Natural killer cell (primary cell): ENCODE measurements at places on chromosomes 16 and 17. TPM values are rescaled to one million over a fixed set of nuclear protein-coding genes. Genes with fewer than 3 reads are reported as not detected.

DNA sequence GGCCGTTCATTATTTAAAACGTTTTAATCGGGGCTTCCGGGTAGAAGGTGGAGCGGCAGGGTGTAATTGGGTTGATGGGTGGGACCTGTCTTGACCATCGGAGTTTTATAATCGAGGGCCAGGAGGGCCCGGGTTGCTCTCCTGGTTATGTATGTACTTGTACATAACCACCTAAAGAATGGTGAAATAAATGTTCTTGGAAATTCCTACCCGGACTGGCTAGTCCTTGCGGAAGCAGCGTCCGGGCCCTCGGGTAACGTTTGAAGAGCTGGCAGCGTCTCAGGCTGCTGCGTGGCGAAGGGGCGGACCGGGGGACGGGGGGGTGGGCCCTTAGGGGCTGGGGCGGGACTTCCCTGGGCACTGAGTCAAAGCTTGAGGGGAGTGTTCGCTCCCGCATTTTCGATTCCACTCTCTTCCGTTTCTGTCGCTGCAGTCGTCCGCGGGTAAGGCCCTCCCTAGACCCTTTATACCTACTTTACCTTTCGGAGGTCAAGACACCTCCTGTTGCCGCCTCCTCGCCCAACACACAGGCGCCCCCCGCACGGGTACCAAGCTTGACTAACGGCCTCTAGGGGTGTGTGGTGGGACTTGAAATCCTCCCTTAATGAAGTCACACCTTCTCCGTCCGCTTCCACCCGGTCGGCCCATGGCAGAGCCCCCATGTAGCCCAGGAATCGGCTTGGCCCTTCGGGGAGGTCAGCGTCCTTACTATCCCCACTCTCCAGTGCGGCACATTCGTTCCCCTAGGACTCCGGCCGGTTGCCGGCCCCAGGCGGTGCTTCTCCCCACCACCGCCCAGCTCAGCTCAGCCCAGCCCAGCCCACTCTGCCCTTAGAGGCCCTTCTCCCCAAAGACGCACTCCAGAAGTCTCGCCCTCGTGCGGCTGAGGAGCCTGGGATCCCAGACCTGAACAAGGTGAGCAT lies at the start of gene TMEM106A:
Gene TMEM106A (plus strand): TSS at position 396 of the 923 bp plus-strand sequence. CDS start 1,167 bp downstream, outside the sequence.
- DNase-seq, result peak; percentile 88

DNA sequence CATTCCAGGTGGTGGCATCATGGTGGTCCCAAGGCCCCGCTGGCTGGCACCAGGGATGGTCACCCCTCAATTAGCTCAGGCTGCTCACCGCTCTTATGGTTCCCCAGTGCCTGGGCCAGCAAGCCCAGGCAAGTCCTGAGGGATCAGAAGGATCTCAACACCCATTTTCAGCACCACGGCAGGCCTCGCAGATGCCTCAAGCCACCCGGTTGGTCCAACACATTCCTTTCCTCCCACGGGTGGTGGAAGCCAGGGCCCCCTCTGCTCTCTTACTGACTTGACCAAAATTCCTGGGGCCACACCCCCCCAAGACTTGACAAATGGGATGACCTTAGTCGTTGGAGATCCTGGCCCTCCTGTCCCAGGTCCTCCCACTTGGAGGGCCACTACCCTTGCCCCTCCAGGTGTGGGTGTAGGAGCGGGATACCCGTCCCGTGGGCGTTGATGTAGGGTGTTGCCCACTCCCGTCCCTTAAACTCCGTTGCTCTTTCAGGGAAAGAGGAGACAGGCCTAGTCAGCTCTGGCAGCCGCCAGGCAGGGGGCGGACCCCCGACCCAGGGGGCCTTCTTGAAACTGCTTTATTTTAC lies 5.9 kb downstream of the ZNF205 start:
- no peak for DNase-seq

DNA sequence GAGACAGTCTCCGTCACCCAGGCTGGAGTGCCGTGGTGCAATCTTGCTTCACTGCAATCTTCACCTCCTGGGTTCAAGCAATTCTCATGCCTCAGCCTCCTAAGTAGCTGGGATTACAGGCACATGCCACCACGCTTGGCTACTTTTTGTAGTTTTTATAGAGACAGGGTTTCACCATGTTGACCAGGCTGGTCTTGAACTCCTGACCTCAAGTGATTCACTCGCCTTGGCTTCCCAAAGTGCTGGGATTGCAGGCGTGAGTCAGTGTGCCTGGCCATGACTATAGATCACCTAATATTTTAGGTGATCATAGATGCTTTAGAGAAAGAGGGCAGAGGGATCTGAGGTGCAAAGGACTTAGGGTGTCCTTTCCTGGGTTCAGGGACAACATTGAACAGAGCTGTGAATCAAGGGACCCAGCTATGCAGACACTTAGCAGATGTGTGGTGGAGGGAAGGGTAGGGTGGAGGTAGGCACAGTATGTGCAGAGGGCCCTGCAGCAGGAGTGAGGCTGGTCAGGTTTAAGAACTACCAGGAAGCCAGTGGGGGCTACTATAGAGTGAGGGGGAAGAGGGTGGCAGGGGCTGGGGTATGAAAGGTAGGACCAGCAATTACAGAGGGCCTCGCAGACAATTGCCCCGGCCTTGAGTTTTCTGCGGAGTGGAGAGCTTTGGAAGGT lies 116.5 kb downstream of the CMIP start:
- no peak for DNase-seq

DNA sequence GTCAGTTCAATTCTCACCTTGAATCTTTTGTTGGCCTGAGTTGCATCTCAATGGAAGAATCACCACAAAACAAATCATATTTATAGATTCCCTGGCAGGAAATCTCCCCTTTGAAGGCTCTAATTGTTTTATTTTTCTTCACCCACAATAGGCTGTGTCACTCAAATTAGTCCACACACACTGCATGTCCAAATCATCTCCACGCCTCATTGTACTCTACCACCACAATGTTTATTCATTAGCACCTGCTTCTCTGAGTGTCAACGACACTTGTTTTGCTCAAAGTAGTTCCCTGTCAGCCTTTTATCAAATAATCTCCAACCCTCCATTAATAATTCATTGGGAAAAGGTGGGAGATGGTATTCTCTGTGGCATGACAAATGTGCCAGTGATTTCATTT lies 164.3 kb downstream of the ABCC12 start:
- no peak for DNase-seq

DNA sequence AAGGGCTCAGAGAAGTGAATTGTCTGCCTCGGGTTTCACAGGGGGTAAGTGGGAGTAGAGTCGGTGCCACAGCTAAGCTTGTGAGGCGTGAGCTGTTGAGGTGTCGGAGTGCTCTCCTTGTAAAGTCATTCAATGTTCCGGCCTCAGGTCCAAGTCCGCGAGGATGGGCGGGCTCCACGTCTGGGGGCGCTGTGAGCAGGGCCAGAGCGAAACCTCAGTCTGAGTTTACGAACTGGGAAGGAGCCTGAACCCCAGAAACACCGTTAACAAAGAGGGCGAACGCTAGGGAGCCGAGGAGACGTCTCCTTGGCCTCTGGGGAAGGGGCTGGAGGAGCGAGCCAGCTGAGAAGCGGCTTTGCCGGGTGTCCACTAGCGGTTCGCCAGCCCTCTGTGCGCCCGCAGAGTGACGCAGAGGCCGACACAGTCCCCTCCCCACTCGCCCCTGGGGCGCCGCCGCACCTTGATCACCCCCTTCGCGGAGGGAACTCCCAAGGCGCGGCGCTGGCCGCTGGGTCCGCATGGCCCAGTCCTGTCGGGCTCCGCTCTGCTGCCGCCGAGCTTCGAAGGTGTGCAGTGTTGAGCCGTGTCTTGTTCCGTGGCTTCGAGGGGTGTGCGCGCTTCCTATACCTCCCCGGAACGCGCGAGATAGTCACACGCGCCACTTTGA lies 4.9 kb downstream of the IRX3 start:
- DNase-seq, result no peak

DNA sequence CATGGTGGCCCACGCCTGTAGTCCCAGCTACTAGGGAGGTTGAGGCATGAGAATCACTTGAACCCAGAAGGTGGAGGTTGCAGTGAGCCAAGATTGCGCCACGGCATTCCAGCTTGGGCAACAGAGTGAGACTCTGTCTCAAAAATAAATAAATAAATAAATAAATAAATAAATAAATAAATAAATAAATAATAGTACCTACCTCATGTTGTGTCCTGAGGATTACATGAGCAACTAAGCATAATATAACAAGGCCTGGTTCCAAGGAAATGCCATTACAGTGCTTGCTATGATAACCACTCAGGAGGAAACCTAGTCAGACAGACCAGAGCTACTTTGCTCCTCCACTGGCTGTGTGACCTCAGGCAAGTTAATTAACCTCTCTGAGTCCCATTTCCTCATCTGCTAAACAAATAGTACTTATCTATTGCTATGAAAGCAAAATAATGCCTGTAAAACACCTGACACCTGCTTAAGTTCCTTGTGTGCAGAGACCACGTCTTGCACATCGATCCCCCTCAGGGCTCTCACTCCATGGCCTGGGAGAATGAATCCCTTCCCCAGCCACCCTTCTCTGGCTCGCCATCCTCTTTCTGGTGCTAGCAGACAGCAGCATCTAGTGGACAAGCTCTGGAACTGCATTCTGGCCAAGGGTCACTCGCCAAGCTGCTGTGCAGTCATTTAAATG lies 7.5 kb downstream of the EPOP start:
- peak; percentile 50 for DNase-seq

SMTNL2 gene
- total RNA-seq, result not detected

- DNase-seq, result no peak
Measured at GRCh38 chr16:27193300-27193990, 9.9 kb upstream of the KDM8 start.

- DNase-seq, result no peak
Measured at GRCh38 chr16:82991966-82992675, 365.4 kb downstream of the CDH13 start.

SHBG gene
- not detected for total RNA-seq
